ENCODE measurements at places on chromosomes 3 and 15.

GRCh38 chr3:42043099-42043813, 47.9 kb upstream of the TRAK1 start:
- DNase-seq, result no peak

DNA sequence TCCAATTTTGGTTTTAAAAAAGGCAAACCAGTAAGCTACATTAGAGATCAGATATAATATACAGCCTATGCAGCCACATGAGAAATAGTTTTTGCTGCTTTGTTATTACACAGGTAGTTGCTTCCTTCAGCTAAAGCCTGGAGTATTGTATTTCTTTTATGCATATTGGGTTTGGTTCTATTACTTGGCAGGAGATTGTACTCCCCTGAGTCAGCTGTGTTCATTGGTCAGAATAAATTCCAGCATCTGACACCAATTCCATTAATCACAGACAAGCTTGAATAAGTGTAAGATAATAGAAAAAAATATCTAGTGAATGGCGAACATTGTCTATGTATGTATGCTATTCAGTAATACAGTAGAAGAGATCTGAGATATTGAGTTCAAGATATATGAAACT, 26.1 kb upstream of the ZCWPW2 start:
- no peak for DNase-seq

GRCh38 chr15:85142312-85142711, 160.7 kb downstream of the PDE8A start:
- DNase-seq, result no peak

- no peak for DNase-seq
Measured at GRCh38 chr3:46202535-46202934, 5.6 kb downstream of the CCR1 start.

GRCh38 chr3:187798531-187799530, 53.6 kb upstream of the BCL6 start:
- peak; percentile 55 for DNase-seq

DNA sequence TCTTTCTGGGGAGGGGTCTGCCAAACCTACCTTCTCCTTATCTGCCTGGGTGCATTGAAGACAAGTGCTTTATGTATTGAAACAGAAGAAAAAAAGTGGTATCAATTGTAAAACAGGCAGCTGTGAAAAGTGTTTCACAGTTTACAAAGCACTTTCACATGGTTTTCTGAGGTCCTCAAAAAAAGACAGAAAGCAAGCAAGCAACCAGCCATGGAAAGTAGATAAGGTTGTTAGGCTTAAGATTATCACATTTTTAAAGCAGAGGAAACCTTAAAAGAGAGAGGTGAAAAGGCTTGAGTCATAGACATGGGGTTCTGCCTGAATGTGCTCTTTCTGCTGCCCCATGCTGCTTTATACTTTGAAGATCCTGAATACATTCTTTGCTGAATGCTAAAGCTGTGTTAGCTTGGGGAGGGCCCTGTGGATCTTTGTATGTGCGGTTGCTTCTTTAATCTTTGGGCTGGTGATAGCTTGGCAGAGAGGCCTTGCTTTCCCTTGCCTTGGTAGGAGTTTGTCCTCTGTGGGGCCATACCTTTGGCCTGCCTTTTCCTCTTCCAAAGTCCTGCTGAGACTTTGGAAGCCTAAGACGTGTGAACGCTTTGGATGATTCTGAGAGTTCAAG, 2.6 kb downstream of the SMAD3 start:
- peak; percentile 65 for DNase-seq

- DNase-seq, result no peak
Measured at GRCh38 chr3:10434144-10434937, 71.0 kb downstream of the ATP2B2 start.

- no peak for DNase-seq
Measured at GRCh38 chr15:74502301-74502700, 38.7 kb upstream of the ARID3B start.

DNA sequence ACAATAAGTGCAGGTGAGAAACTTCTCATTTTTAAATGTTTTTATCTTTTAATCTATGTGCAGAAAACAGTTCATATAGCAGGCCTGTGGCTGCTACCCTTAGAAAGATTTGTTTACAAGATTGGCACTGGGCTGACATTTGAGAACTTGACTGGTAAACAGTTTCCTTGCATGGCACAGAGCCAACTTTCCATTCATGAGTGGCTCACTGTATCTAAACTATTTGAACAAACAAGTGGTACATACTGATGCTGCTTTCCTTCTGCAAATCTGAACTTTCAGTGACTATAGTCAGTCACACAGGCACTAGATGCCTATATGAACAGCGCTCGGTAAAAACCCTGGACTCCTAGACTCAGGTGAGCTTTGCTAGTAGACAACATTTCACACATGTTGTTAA, 6.3 kb upstream of the GTPBP8 start:
- peak; percentile 81 for DNase-seq

DNA sequence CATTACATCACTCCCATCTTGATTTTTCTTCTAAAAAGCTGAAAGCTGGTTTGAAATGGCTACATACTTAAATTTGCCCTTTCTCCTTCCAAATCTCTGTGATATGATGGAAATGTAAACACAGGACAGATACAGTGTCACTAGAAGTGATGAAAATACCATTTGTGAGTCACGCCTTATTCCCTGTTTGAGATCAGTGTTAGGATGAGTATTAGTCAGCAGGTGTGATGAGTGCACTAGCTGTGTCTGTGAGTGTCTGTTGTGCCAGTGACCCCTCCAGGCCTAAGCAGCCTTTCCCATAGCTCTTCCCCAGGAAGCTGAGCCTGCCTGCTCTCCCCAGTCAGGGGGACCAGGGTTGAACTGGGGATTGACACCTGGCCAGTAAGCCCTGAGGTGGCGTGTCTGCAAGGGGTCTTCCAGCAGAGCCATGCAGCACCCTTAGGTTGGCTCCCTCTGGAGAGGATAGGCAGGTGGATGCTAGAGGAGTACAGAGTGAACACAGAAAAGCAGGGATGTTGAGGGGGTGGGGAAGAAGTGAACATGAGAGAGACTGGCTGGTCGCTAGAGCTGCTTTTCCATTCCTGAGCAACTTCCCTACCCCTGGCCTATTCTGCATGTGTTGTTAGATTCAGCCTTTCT, 92.0 kb downstream of the PDE8A start:
- DNase-seq, result no peak

DNA sequence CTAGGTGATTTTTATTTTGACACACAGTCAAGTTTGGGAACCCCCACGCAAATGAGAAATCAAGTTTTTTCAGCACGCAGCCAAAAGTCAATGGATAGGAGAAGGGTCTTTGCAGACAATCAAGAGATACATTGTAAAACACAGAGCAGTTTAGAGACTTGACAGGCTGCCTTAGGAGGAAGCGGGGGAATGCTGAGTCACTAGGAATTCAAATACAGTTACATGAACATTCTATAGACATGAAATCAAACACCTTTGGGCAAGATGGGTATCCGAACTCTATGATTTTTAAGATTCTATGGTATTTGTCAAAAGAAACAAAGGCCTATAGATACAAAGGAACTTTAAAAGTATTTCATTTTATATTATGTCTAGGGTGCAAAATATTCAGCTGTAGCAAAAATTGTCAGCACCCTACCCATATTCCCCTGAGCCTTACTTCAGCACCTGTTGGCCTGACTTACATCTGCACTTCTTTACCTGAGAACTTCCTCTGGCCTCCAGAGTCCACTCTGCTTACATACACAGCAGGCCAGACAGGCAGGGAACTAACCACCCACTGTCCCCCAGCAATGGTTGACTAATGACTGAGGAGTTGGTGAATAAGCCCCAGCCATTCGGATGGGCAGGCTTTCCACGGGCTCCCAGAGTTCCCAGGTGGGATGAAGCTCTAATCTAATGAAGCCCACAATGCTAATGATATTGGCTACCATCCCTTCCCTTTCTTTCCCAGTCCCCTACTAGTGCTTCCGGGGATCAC, 289.3 kb upstream of the RORA start:
- DNase-seq, result no peak

- no peak for DNase-seq
Measured at GRCh38 chr3:177596248-177596815, 399.1 kb upstream of the TBL1XR1 start.

DNA sequence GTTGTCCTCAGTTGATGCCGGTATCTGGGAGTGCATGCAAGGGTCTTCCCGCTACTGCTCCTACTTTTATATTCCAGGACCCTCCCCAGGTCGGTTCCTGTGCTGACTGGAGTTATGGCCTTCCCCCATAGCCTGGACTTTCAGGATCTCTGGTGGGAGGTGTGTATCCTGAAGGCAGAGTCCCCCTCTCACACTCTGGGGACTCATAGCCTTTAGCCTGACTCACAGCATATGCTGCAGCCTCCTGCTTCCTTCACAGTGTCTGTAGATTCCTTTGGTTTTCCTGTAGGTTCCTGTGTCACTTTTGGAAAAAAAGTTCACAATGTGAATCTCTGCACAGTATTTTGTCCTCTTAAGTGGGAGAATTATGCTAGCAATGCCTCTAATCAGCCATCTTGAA, 180.6 kb upstream of the RBMS3 start:
- no peak for DNase-seq

DNA sequence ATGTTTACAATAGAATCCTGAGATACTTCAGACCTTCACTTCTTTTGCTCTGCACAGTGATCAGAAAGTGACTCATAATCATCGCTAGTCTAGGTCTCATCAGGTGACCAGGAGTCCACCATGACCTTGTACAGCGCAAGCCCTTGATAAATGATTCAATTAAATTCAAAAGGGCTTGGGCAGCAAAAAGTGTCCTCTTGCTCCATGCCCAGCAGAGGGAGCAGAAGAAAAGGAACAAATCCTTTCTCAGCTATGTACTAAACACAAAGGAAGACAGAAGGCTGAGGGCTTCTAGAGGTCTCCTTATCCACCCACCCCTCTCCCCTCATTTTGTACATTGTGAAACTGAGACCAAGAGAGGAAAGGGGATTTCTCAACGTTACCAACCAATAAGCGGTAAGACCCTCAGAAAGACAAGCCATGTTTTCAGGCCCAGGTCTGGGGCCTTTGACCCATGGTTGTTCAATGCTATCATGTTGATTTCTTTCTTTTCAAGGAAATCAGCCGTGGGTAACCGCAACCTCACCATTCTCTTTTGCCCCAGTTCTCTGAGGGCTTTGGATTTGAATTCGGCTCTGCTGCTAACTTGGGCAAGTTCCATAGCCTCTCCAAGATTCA, 74.8 kb downstream of the AQP9 start:
- DNase-seq, result no peak

- no peak for DNase-seq
Measured at GRCh38 chr3:134299185-134299887, 48.7 kb upstream of the RYK start.

DNA sequence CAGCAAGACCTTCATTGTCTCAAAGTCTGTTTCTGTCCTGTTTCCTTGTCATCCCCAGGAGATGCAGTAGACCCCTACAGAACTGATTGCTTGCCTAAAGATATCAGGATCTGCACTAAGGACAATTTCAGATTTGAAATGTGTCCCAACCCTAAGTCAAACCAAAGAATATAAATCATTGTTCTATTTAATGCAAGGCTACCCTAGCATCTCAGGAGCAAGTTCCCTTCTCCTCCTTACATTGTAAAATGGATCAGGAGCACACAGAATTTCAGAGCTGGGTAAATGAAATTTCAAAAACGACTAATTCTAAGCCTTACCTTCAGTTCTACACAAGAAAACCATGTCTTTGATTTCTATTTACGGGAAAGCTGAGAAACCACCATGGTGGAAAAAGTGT, 360.9 kb upstream of the KCNH8 start:
- no peak for DNase-seq

DNA sequence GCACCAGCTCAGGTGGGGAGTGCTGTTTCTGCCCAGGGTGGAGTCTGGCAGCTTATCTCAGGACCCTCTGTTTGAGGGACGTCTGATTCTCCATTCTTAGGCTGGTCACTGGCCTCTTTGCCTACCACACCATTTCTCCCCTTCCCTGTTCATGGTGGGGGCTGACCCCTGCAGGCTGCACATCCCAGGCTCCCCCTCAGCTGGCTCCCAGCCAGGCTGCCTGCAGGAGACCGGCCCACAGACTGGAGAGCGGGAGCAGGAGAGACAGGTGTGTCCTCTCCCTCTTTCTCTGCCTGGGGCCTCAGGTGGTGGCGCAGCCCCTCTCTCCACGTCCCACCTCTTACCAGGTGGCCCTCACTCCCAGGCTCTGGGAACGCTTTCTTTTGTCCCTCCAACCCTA, 60.8 kb downstream of the RAB11A start:
- no peak for DNase-seq

DNA sequence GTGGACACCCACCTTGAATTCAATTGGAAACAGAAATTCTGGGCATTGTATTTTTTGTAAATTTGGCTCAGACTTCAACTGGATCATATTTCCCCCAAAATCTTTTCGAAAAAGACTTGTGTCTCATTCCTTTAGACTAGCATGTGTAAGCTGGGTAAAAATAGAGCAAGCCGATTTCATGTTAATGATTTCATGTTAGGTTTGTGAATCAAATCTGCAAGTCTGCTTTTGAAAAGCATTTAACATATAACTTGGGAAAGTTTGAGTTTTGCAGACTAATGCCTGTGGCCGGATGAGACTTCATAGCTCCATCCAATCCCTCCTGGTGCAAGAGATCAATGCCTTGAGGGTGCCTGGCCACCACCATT, 64.5 kb downstream of the FLNB start:
- DNase-seq, result no peak

GRCh38 chr15:99895956-99896311, 162.7 kb upstream of the LYSMD4 start:
- DNase-seq, result no peak

DNA sequence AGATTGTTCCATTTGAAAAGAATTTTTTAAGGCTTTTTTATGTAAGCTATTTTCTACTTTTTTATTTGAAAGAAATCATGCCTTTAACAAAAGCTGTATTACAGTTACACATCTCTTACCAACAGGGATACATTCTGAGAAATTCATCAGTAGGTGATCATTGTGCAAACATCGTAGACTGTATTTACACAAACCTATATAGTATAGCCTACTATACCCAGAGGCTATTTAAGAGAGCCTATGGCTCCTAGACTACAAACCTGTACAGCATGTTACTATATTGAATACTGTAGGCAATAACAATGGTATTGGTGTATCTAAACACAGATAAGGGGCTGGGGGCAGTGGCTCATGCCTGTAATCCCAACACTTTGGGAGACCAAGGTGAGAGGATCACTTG, 43.1 kb downstream of the PEAK1 start:
- no peak for DNase-seq

DNA sequence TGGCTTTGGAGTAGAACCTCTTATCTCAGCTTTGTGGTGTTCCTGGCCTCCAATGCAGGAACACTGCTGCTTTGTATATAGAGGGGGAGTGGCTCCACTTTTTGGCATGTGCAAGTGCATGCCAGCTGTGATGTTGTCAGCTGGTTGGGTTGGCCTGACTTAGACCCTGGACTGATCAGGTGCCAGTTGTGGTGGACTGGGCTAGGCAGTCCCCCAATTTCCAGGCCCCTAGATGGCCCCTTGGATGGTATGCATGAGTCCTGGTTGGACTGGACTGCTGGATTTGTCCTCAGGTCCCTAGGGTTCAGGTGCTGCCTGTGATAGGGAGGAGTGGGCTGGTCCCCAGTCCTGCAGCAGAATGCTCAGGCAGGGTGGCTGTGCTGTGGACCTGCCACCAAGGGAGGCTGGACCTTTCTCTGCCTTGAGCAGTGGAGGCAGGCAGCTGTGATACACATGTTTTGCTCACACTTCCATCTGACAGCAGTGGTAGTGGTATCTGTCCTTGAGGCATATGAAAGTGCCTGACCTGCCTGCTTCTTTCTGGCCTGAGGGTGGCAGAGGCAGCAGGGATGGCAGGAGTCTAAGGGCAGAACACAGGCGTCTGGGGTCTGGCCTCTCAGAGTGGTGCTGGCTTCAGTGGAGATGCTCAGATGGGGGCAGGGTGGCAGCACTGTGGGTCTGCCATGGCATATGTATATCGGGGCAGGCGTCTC, 74.8 kb downstream of the STXBP5L start:
- no peak for DNase-seq
